ENCODE measurements at places on chromosomes 5 and 9.
A peak's percentile ranks its signal among the peaks of the same experiment; 100 is the strongest.

GRCh38 chr5:64315778-64316177 is 150.1 kb downstream of the RNF180 start:
- no peak for DNase-seq

GRCh38 chr9:113042884-113043657 is 13.5 kb downstream of the ZFP37 start:
- no peak for DNase-seq

DNA sequence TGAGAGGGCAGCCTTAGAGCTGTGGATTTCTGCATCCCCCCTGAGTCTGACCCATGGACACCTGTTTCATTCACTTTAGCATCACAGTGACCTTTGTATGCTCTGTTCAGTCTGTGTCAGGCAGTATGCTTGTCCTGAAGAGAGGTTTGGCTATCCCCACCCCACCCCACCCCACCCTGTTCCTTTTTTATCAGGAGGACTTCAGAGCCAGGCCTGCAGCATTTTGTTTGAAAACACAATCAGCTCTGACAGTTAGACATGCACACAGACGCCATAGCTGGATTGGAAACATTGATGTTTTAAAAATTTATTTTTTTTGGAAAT is 142.2 kb downstream of the NTRK2 start:
- DNase-seq = no peak

DNA sequence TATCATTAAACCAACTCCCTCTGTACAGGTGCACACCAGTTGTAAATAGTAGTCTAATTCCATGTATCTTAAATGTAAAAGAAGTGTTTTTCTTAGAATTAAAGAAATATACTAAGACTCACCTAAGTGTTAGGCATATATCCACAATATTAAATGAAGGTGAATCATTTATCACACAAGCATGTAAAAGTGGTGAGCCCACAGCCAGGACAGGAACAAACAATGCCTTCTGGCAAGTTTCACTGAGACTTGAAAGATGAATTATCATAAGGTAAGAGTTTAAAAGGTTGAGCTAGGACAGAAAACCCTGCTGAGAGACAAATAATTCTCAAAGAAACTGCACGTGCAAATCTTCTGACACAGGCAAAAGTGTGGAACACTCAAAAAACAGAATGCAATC is 832.5 kb downstream of the TAF11L14 start:
- DNase-seq = no peak

DNA sequence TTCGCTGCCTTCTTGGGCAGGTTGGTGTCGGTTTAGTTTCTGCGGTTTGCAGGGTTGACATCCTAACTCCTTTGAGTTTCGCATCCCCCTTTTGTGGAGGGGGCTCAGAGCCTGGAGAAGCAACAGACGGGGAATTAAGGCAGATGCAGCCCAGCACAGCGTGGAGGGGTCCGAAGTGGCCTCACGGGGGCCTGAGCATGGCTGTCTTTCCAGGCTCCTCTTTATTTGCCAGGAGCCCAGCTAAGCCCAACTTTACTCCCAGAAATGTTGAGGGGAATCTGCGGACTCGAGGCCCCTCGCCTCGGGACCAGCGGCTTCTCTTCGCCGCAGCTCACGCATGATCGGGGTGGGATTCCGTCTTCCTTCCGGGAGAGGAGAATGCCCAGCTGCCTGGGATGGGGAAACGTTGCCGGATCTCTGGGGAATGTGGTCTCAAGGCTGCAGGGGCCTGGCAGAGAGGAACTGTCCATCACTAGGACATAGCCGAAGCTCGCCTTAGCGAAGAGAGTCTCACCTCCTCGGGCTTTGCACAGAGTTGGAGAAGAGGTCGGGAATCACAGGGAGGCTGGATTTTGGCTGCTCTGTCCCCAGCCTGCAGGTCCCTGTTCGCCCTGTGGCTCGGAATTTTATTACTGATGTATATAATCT is 1.3 kb downstream of the RAI14 start:
- no peak for DNase-seq

- no peak for DNase-seq
Observed at GRCh38 chr5:101390151-101390908, 487.2 kb upstream of the ST8SIA4 start.

DNA sequence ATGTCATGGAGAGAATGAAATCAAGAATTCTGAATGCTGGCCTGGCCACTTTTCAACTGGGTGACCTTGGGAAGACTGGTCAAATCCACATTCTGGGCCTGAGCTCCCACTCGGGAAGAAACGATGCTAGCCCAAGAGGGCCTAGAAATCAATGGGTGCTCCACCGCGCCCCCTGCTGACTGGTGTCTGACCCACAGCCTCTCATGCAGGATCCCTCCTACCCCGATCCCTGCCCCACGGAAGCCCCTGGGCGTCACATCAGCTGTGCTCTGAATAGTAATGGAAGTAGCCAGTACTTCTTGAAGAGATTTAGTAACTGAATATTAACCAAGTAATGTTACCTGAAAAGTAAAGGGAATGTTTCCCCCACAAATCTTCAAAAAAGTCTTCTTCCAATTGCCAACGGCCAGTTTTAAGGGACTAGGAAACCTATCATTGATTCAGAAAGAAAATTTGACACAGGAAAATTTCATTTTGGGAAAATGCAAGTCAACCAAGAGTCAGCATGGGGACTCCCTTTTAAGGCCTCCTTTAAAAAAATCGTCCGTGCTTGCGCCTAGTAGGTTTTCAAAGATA is 43.9 kb downstream of the CRB2 start:
- DNase-seq = peak; percentile 73

DNA sequence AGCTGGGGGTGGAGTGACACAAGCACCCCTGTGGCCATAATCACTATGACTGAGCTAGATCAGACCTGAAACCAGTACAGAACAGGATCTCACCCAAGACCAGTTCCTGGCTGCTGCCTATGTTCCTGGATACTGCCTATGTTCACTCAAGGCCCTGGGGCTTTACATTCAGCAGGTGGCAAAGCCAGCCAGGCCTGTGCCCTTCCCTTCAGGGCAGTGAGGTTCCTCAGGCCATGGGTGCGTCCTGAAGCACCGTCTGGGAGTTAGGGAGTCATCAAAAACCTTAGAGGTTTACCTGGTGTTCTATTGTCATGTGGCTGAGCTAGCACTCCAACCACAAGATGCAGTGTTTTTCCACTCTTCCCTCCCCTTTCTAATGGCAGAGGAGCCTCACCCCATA is 419.8 kb downstream of the TMEM232 start:
- no peak for DNase-seq

DNA sequence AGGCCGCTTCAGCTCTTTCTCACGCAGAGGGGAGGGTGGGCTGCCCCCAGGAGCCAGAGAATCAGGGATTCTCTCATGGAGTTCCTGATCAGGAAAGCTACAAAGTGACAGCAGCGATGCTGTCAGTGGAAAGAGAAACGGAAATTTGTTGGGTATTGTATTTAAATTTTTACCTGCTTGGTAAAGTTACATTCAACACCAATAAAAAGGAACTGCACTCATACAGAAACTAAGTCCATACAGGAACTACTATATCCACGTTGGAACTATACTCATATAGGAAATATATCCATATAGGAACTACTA is 325.5 kb upstream of the IRX4 start:
- no peak for DNase-seq

GRCh38 chr9:1929722-1930244 is 85.4 kb upstream of the SMARCA2 start:
- no peak for DNase-seq

DNA sequence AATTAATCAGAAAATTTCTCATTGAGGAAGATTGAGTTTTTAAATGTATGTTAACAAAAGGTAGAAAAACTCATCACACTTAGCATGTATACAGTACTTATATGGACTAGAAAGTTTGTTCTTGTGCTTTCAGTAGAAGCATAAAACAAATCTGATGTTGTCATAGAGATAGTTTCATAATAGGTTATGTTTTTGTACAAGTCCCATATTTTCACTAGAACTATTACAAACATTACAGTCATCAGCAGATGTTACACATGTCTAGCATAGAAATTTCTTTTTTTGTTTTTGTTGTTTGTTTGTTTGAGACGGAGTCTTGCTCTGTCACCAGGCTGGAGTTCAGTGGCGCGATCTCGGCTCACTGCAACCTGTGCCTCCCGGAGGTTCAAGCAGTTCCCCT is 131.4 kb downstream of the COMMD10 start:
- no peak for DNase-seq

- DNase-seq = no peak
Observed at GRCh38 chr9:79135681-79136415, 435.9 kb upstream of the TLE4 start.

GRCh38 chr9:108972626-108973209 is 38.5 kb downstream of the ABITRAM start:
- no peak for DNase-seq

DNA sequence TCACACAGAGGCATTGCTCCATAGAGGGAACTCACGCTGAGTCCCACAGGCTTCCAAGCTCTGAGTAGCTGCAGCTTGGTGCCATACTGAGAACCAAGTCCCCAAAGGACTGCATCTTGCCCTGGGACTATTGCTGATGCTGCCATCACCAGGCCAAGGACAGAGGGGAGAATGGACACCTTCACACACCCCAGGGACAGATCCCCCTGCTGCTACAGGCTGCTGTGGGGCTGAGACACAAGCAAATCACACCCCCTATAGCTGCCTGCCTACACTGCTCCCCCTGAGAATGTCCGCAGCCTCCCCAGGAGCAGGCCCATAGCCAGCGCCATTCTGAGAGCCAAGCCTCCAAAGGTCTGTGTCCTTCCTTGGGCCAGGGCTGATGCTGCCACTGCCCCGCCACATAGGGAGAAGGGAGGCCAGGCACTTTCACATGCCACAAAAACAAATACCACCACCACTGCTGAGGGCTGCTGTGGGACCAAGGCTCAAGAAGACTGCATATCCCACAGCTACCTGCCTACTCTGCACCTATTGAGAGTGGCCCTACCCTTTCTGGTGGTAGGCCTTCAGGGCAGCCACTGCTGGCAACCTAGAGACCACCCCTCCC is 81.5 kb downstream of the SYK start:
- no peak for DNase-seq

- no peak for DNase-seq
Observed at GRCh38 chr5:139394123-139394653, 716 bp downstream of the PROB1 start.

DNA sequence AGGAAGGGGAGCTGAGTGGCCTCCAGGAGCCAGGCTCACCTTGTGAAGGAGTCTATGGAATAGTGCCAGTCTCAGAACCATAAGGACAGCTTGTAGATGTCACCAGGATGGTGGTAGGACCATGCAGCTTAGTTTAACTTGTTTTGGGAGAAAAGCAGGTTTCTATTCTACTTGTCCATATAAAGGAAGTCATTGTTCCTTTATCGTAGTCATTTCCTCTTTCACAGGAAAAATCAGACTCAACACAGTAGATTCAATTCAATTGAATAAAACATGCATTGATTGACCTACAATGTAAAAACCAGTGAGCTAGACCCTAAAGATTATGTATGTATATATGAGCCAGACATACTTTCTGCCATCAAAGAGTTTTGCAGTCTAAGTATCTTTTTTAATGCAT is 53.3 kb downstream of the MEGF10 start:
- DNase-seq = no peak

- no peak for DNase-seq
Observed at GRCh38 chr9:110605565-110605964, 26.0 kb upstream of the SVEP1 start.

GRCh38 chr5:151870820-151871219 is 53.8 kb downstream of the GLRA1 start:
- no peak for DNase-seq

DNA sequence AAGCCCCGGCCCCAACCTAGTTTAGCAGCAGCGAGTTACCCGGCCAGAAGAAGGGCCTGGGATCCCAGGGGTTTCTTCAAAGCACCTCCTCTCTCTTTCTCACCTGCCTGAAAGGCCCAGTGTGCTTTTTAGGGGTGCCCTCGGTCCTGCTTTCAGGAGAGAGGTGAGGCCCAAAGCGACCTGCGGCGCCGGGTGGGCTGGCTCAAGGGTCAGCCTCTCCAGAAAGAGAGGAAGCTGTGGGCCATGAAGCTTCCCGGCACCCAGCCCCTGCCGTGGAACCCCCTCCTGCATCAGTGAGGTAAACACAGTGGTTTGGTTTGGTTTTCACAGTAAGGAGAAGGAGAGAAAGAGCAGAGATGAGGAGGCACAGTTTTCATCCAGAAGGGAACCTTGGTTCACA is 4.3 kb downstream of the FOXB2 start:
- no peak for DNase-seq

DNA sequence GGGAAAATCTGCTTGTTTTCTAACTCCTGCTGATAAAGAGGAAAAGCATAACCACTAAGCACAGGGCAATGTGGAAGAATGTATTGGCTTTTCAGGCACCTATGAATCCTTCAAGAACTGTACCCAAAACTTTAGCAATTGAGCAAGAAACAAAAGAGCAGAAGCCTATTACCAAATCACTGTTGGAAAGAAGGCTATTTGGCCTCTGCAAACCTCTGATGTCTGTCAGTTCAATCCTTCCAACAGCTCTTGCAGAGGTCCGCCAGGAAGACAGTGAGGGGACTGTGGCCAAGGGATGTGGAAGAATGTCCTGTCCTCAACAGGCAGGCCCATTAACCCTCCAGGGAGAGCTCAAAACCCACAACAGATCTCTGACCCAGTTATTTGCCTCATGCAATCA is 328.6 kb downstream of the ENC1 start:
- no peak for DNase-seq

- DNase-seq = no peak
Observed at GRCh38 chr9:82732928-82733327, 330.0 kb downstream of the RASEF start.

- DNase-seq = no peak
Observed at GRCh38 chr5:142360607-142361120, 35.8 kb upstream of the SPRY4 start.

DNA sequence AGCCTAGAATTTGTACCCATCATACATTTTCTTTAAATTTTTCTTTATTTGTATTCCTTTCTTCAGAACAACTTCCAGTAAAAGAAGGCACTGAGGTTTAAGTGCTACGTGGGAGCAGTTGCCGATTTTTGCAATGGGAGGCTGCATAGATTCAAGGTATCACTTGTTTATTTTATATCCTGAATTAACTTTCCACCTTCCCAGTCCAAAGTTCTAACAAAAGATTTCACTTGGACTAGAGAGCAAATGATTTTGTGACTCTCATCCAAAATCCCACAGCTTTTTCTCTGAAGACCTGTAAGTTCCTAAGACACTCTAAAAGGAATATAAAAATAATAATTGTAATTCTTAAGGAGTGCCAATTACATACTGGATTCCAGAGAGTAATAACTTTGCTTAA is 139.1 kb upstream of the SPRY4 start:
- DNase-seq = no peak

GRCh38 chr5:98454904-98455303 is 318.6 kb upstream of the RGMB start:
- no peak for DNase-seq

DNA sequence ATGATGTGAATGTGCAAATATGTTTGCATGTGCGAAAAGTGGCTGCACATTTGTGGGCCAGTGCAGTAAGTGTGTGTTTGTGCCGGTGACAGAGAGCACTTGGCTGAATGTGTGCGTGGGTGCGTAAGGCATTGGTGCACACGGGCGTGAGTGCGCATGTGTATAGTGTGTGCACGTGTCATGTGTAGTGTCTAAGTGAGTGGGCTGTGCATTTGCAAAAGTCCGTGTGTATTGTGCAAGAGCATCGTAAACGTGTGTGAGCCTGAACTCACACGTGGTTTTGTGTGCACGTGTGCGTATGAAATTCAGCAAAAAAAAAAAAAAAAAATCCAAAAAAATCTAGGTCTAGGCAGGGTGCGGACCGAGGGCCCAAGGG is 6.5 kb upstream of the EBF1 start:
- no peak for DNase-seq

- no peak for DNase-seq
Observed at GRCh38 chr9:31683116-31683515, 701.3 kb upstream of the ACO1 start.
